ENCODE measurements at places on chromosomes 1 and 21.

GRCh38 chr1:168792592-168793125 is 63.7 kb upstream of the DPT start:
- no peak for DNase-seq

DNA sequence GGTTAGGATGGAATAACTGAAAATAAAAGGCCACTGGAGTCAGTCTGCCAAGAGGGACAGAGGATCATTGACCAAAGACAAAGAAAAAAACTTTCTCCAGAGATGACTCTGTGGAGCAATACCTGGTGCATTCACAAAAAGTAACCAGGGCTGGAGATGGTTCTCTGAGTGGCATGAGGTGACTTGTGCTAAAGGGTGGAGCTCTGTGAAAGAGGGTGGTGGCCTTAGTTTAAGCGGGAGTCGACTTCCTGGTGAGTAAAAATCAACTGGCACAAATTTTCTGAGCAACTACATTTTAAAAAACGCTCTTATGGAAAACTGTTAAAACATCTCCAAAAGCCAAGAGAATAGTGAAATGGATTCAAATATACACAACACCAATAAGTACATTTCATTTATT is 10.0 kb downstream of the NHLH2 start:
- no peak for DNase-seq

GRCh38 chr1:21097729-21098128 is 79.0 kb downstream of the EIF4G3 start:
- DNase-seq, result no peak

DNA sequence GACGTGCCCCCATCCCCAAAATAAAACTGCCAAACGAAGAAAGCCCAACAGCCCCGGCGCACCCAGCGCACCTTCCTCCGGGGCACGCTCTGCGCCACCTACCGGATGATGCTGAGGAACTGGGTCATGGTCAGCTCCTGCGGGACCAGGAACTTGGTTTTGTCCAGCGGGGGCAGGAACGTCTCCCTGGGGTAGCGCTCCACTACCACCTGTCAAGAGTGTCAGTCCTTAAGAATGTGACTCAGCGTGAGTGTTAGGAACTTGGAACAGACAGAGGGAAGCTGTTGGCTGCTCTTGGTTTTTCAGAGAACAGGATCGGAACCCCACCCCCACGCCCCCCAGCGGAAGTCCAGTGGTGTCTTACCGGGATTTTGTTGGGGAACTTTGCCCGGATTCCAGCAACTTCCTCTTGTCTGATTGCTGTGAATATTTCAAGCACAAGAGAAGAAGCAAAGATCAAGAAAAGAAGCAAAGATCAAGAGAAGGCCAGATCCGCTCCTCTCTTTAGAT is 431 bp downstream of the MAP1LC3C start:
- peak; percentile 15 for DNase-seq

DNA sequence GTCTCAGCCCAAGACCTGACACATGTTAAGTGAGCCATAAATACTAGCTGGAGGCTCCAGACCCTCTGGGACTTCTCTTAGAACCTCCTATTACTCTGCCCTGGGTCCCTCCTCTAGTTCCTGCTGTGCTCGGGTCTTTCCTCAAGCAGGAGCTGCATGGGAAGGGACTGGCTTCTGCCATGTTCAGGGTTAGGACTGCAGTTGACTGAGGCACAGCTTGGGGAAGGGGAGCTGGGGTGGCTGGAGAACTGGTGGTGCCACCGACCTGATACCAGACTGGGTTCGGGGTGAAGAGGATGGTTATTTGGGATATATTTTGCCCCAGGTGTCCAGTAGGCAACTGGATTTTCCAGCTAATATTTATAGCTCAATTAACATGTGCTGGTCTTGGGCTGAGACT is 15.7 kb downstream of the HYI start:
- DNase-seq, result no peak

- DNase-seq, result no peak
Observed at GRCh38 chr1:165793951-165794350, 25.3 kb upstream of the TMCO1 start.

DNA sequence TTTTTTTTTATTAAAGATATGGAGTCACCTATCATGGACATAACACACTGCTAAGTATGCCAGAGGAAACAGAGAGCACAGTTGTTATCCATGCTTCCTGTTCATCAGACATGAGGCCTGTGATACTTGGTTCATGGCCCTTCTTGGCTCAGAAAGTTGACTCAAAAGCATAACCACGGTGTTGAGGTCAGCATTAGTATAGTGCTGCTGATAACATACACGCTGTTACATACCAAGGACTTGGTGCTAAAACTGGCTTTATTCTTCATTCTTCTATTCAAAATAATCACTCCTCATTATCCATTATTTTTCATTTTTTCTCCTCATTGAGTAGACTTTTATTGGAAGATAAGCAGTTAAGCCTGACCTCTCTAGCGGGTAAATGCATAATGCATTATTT is 464.1 kb downstream of the ADGRL2 start:
- DNase-seq, result no peak

DNA sequence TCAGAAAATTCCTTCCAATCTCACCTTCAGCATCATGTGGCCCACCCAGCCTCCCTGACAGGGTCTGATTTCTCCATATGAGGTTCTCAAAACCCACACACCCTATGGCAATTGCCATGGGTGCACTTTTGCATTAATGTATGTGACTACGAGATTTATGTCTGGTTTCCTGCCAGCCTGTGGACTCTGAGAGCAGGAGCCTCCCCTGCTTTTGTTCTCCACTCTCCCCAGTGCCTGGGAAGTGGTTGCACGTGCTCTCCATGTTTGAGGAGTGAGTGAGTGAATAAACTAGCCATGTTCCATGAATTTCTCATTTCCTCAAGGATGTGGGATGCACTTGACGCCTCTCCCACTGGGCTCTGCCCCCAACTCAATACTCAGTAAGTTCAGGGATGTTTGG is 91.2 kb downstream of the ACTL8 start:
- no peak for DNase-seq

- no peak for DNase-seq
Observed at GRCh38 chr1:218317061-218317460, 28.1 kb upstream of the TGFB2 start.

DNA sequence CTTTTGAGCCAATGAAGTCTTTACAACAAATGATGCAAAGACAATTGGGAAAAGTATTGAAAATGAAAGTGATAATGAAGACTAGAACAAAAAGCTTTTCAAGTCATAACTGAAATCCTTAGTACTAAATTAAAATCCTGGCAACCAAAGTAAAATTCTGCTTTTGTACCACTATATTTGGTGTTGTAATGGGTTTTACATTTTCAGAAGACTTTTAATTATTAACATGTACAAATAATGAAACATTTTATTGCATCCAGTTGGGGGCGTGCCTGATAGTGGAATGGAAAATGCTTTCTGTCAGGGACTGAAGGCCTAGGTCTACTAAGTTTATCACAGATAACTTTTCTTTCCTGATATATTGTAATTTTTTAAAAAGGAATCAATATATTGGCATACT is 89.4 kb downstream of the SDCCAG8 start:
- no peak for DNase-seq

- no peak for DNase-seq
Observed at GRCh38 chr1:113141650-113142473, 68.9 kb downstream of the LRIG2 start.

- DNase-seq, result no peak
Observed at GRCh38 chr1:84775535-84775920, 85.3 kb upstream of the SSX2IP start.

GRCh38 chr1:78136680-78137079 is 90.9 kb downstream of the GIPC2 start:
- no peak for DNase-seq

- no peak for DNase-seq
Observed at GRCh38 chr1:18938707-18939070, 17.8 kb downstream of the IFFO2 start.

- no peak for DNase-seq
Observed at GRCh38 chr21:40689217-40689616, 157.7 kb downstream of the DSCAM start.

DNA sequence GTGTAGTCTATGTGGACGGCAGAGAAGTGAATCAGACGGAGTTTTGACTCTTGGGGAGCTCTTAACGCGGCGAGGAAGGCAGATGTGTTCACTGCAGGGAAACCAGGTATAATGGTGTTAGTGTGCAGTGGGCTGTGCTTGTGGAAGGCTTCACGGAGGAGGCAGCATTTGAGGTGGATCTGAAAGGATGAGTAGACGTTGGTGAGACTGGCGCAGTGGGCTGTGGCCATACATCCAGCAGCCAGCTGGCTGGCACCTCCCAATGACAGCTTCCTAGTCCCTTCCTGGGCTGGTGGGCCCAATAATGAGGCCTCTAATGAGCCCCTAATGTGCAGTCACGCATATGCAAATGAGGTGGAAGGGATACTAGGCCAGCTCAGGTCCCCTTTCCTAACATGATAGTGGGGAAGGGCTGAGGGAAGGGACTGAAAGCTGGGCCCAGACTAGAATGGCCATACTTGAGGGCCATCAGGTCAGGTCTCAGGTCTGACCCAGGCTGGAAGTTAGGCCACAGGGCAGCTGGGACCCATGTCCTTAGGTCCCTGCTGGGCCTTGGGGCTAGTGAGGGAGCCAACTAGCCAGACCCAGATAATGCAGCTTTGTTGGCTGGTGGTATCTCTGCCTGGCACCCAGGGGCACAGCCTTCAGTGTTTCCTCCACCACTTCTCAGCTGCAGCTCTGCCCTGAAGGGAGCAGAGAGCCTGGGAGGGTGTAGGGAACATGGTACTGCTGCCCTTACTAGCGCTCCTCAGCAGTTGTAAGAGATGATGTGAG is 3.8 kb downstream of the MAP7D1 start:
- no peak for DNase-seq

GRCh38 chr1:164577291-164577690 is 18.3 kb downstream of the PBX1 start:
- DNase-seq, result no peak

DNA sequence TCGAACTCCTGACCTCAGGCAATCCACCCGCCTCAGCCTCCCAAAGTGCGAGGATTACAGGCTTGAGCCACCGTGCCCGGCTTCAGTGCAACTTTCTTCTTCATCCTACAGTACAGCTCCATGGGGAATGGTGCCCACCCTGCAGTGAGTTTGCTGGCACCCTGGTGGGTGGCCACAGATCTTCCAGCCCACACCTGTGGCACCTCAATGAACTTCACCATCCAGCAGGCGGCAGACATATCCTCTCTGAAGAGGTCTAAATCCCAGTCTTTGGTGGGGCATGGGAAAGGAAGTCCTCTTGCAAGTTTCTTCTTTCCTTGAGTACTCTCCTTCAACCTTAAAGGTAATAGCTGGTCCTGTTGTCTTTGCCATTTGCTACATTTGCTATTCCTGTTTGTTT is 18.1 kb upstream of the ZBTB8A start:
- no peak for DNase-seq

DNA sequence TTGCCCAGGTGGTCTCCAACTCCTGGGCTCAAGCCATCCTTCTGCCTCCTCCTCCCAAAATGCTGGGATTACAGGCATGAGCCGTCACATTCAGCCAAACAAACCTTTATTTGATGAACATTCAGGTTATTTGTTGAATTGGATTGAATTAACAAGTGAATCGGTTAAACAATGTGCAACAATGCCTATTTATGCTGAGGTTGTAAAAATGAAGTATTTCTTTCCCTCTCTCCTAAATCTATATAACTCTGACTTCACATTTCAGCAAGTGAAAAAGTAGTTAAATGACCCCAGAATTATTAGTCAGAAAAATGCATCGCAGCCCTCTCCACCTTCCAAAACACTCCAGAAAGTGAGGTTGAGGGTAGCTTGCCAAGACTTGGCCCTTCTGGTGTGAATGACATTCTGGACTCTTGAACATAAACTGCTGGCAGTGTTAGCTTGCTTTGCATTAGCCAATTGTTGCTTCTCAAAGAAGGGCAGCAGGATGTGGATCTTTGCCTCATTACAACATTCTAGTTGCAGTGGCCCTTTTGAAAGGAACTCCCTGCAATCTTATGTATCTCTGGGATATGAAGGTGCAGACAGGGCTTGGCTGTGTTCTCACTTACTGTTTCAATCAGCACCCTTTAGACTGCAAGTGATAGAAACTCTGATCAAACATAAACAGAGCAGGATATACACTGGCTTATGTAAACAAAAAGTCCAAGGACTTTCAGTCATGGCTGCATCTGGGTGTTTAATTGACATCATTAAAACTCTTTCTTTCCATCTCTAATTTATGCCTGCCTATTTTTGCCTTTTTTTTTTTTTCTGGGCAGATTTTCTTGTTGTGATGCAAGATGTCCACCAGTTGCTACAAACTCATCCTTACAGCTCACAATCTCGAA is 22.4 kb downstream of the EDN2 start:
- DNase-seq, result no peak

DNA sequence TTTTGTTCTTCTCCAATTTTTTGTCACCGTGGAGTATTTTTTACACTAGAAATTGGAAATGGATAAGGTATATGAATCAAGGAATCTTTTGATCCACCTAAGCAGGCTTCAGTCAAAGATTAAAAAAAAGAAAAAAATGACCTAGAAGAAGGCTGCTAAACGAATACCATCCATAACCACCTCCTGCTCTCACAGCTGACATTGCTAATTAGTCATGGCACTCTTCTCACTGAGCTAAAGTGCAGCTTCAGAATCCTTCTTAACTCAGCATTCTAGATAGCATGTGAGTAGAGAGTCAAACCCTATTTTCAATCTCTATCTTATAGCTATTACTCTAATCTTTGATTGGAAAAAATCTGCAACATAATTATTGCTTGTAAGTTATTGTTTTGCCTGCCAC is 40.2 kb upstream of the ST6GALNAC5 start:
- no peak for DNase-seq

- no peak for DNase-seq
Observed at GRCh38 chr1:46575300-46575699, 23.9 kb upstream of the KNCN start.

DNA sequence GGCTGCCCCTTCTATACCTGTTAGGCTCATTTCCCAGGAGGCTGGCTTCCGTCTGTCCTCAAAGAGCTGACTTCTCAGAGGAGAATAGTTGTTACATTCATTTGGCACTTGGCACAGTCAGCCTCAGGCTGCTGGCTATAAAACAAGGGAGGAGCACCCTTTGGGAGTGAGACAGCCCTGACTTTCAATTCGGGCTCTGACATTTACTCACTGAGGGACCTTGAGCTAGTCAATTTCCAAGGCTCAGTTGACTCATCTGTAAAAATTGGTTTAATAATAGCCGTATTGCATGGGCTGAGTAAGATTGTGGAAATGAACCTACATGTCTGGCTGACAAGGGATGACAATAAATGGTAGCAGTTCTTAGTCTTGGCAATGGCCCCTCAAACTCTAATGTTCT is 13.7 kb downstream of the ALX3 start:
- no peak for DNase-seq

- DNase-seq, result no peak
Observed at GRCh38 chr1:68758666-68759209, 261.9 kb upstream of the DEPDC1 start.

DNA sequence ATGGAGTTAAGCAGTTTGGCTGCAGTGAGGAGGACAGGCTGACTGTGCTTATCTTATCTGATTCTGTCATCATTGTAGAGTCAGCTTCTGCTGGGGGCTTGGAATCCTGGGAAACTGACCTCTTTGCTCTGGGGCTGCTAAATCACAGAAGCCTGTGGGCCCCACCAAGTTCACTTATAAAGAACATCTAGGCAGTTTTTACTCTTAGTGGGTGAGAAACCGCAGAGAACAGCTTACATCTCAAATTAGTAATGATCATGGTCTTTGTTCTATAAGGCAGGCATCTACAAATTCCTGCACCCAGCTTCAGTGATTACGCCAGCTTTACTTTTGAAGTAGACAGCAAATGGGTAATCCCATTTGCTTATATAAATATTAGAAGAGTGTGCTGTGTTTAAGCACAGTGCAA is 75.7 kb downstream of the ZC3H11B start:
- no peak for DNase-seq

GRCh38 chr1:173062150-173062938 is 11.6 kb upstream of the TNFSF18 start:
- no peak for DNase-seq

GRCh38 chr1:24830680-24831272 is 85.5 kb downstream of the CLIC4 start:
- DNase-seq, result no peak

All from T follicular helper cell (primary cell).